ENCODE measurements at places on chromosomes 1 and 21.

GRCh38 chr1:217373761-217374701 lies 256.9 kb downstream of the GPATCH2 start:
- DNase-seq = no peak

GRCh38 chr1:2314273-2314802 lies 77.0 kb downstream of the MORN1 start:
- DNase-seq = no peak

- DNase-seq = no peak
Observed at GRCh38 chr1:201944639-201945038, 1.7 kb downstream of the LMOD1 start.

- DNase-seq = no peak
Observed at GRCh38 chr1:15578921-15579682, 5.7 kb downstream of the AGMAT start.

GRCh38 chr21:45377866-45378257 lies 27.1 kb upstream of the COL18A1 start:
- DNase-seq = no peak

GRCh38 chr1:220741825-220742224 lies 6.3 kb upstream of the MTARC2 start:
- DNase-seq = no peak

- DNase-seq = no peak
Observed at GRCh38 chr1:3501856-3502640, 47.6 kb downstream of the ARHGEF16 start.

DNA sequence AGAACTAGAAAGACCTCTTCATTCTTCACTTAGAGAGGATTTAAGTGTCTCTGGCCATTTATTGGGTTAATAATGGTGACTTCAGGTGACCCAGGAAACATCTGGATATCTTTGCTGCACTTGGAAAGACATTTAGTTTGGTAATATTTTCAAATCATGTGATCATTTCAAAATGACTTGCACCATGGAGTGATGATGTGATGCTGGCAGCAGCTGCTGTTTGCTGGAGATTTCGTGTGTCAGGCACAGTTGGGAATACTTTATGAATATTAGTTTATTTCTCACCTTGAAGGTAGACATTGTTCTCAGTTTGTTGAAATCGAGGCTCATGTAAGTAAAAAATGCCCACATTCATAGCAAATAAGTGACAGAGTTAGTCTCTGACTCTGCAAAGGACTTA lies 236.0 kb downstream of the DISC1 start:
- no peak for DNase-seq

DNA sequence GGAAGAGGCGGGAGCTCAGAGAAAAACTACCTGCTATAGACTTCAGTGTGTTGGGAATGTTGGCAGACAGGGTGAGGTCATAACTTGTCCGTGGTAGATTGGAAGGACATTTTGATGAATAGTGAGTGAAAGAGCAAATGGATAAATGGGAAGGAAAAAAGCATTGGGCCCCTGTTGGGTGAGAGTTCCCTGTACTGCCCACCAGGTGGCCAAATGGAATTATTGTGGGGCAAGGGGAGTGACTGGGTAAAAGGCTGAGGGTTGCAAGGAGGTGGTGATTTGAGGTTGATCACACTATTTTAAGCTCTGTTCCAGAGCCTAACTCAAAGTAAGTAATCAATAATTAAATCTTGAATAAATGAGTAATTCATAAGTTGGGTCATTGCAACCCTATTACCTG lies 60.4 kb downstream of the MRPS6 start:
- DNase-seq = no peak

DNA sequence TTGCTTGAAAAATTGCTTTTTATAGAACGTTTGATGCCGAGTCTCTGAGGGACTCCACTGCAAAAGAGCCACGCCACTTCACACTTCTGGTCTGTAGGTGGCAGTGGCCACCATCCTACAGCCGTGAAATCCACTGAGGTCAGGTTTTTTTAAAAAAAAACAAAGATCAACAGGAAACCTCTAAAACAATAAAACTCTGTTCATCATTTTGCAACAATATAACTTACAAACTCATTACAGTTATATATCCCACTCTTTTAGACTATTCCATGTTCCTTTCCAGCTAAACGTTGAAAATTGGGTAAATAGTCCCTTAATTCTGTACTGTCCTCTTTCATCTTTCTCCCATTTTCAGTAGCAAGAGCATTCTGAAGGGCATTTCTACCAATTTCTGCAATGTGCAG lies 64.6 kb upstream of the FMN2 start:
- DNase-seq = no peak

DNA sequence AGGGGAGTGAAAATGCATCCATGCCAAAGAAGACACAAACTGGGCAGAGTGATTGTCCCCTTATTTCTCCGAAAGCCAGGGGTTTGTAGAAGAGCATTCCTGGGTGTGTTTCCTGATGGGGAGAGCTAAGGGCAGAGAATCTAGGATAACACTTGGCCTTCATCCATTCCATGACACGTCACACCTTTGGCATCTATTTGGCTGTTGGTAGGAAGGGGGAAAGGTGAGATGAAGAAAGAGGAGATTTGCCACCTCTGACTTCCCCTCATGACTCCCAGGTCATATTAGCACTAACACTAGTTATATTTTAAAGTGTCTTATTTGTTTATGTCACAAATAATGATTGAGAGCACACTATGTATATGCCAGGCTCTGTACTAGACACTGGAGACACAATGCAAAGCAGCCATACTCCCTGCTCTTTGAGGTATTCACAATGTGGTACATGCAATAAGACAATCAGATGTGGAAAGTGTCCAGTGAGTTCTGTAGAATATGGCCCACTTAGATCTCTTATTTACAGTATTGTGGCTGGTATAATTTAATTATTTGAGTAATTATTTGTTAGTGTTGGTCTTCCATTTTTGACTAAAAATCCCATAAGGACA lies 54.5 kb upstream of the GADD45A start:
- no peak for DNase-seq

GRCh38 chr1:33381977-33382376 lies 48.9 kb downstream of the PHC2 start:
- no peak for DNase-seq

DNA sequence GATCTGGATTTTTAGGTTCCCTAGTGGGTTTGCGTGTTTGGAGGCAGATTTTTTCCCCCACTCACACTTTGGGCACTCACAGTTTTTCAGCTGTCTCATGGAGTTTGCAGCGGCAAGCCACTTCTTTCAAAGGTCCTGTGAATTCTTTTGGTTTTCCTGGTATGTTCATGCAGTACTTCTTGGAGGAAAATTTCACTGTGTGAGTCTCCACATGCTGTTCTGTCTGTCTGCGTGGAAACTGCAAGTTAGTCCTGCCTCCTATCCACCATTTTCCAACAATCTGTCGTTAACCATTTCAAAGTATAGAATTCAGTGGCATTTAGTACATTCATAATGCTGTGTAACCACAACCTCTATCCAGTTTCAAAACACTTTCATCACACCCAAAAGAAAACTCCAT lies 793 bp upstream of the FMO1 start:
- no peak for DNase-seq

DNA sequence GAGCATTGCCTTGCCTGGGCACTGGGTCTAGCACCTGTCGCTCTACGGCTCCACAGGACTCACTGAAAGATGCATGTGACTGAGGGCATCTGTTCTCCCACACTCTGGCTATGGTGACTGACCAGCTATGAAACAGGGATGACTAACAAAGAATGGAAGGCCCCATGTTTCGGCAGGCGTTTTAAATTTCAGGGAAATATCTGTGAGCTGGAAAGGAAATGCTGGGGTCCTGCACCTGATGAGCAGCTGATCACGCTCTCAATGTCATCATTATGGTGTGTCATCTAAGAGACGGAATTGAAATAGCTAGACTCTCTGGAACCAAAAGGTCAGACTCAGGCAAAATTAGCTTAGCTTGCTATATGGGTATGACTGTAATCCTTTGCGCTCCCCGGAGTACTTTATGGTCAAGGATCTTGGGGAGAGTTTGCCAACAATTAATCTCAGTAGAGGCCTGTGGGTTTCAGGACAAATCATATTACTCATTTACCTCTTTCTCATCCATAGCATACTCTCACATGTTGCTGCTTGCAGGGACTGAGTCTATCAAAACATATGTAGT lies 24.5 kb upstream of the PALMD start:
- DNase-seq = no peak

DNA sequence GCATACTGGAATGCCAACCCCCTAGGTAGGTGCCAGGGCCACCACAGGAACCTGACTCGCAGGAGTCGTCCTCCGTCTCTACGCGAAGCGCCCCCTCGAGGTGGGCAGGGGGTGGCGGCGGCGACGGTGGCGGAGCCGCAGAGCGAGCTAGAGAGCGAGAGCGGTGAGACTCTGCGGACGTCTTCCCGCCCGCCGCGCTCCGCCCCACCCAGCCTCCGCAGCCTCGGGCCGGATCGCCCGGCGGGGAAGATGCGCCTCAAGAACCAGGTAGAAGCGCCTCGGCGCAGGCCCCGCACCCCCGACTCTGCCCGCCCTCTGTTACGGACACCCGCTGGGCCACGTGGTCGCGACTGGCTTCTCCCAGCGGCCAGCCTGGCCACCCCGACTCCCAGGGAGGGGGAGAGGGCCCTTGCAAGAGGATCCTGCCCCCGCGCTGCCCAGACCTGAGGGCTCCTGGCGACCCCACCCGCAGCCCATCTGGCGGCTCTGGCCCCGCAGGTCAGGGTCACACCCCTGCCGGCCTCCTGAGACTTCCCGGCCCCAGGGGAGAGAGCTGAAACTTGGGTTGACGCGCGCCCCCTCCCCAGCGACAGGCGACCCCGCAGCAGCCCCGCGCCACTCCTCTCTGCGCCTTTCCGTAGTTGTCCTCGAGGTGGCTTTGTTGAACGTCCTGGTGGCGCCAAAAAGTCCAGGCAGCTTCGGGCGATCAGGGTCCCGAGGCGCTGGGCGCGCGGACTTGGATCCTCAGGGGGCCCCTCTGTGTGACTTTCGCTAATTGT lies 24.4 kb upstream of the AGBL4 start:
- DNase-seq = no peak

DNA sequence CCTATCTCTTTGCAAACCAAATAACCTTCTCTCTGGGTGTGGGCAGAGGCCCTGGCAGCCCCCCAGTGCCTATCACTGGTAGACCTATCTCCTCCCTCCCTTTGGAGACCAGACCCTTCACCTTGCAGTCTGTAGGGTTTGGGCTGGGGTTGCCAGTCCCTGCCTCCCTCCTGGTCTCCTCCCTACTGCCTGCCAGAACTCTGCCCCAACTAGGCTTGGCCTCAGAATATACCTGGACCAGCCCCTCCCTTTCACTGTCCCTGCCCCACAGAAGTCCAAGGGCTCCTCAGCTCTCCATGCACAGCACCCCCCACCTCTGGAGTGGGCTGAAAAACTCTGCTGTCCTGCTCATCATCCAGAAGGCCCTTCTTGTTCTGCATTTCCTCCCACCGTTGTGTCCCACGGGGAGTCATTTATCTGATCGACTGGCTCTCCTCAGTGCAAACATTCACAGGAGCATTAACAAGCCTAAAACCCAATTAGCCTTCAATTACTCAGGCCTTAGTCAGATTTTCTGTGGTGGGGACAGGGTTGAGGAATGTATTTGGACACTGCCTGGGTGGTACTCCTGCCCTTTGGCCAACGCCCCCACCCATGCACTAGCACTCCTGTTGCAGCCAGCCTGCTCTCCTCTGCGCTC lies 27.7 kb upstream of the DMBX1 start:
- DNase-seq = no peak

DNA sequence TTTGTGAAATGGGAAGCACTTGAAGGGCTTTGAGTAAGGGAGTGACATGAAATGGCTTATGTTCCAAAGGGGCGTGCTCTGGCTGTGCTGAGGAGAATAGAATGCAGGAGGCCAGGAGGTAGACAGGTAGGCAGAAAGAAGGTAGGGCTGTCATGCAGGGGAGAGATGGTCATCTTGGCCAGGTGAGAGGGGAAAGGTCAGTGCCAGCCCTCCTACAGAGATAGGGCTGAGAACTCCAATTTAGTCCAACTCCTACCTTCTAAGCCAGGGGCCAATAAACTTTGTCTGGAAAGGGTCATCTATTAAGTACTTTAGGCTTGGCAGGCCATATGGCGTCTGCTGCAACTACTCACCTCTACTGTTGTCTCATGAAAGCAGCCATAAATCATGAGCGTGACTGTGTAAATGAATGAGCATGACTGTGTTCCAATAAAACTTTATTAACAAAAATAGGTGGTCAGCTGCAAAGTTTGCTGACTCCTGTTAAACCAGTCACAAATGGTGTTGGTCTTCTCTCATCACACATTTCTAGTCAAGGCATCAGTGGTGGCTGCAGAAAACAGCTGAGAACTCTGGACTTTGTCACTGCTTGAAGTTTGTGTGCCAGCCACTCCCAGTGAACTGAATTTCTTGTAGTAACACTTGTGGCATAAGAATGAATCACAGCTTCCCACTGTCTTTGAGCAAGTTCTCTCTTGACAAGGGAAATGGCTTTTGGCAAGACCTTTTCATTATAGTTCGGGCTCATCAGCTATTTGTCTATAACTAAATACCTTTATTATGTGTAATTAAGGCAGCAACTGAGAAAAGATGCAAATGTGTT lies 32.0 kb upstream of the CD2 start:
- no peak for DNase-seq

DNA sequence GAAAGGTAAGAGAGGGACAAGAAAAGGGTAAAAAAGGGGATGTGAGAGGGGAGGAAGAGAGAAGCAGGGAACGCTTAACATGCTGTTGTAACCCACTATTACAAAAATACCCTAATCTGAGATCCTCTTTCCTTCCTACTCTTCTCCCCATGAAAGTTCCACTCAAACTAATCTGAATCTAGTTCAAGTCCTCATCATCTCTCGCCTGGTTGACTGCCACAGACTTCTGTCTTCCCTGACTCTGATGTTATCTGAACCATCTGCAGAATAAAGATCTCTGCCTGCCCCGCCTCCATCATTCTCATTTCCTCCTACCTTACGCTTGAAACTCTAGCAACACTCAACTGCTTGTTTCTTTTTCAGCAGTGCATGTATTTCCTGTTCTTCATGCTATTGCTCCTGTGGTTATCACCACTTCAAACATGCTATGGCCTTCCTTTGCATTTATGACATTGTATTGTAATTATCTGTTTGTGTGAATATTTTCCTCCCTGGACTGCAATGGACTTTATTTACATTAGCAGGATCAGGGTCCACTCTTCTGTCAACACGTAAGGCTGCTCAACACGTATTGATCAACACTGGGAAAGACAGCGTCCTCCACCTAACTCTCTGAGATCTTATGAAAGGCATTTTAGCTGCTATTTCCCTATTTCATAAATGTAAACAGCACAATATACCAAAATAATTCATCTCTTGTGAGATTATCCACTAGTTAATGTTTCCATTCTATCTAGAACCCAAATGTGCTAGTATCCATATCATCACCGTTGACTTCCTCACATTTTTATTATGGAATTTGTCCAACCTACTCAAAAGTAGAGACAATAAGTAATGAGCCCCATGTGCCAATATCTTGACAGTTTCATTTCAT lies 215.5 kb upstream of the USP25 start:
- peak; percentile 21 for DNase-seq

DNA sequence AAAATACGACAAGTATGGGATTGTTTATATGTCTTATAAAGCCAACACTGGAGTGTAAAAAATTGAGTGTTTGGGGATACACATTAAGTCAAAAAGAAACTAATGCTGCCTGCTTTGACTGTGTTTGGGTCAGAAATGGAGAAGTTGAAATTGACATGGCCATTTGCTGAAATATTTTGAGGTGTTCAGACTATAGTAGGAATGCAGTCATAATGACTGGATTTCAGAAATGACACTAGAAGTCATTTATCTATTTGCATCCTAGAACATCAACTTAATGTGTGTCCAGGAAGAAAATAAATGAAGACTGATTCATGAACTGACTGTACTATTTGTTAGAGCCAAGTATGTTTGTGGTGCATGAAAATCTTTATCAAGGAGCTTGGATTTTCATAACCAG lies 28.4 kb downstream of the RASAL2 start:
- DNase-seq = no peak

All from stimulated activated CD8-positive, alpha-beta memory T cell treated with anti-CD3 and anti-CD28 coated beads, Interleukin-7, amount 100 ng/mL, for 48 hours (primary cell).